Activated gamma-delta T cell treated with anti-CD3 and anti-CD28 coated beads, Interleukin-2, amount 50 U/mL, for 16 hours (primary cell): ENCODE measurements at places on chromosomes 16 and 17.
A peak's percentile ranks its signal among the peaks of the same experiment; 100 is the strongest.

DNA sequence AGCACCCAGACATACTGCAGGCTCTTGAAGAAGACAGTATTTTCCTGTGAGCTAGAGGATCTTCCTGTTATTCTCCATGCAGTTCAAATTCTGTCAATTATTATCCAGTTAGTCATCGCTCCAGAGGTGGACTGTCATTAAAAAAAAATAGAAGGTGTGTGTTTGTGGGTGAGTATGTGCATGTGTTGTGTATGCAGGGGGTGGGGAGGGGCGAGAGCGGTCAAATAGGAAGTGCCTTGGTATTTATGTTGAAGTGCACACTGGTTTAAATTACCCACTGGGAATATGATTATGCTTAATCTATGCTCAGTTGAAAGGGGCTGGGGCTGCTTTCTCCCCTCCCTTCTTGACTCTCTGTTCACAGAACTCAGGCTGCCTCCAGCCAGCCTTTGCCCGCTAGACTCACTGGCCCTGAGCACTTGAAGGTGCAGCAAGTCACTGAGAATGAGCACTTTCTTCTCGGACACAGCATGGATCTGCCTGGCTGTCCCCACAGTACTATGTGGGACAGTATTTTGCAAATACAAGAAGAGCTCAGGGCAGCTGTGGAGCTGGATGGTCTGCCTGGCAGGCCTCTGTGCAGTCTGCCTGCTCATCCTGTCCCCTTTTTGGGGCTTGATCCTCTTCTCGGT, at the start of gene HSD17B2:
HSD17B2 (plus strand) TSS at position 273 of the 632 bp plus-strand sequence; CDS start at position 445, 172 bp downstream.
- no peak for DNase-seq

GRCh38 chr16:81366316-81366932, 51.7 kb downstream of the GAN start:
- DNase-seq: no peak

DNA sequence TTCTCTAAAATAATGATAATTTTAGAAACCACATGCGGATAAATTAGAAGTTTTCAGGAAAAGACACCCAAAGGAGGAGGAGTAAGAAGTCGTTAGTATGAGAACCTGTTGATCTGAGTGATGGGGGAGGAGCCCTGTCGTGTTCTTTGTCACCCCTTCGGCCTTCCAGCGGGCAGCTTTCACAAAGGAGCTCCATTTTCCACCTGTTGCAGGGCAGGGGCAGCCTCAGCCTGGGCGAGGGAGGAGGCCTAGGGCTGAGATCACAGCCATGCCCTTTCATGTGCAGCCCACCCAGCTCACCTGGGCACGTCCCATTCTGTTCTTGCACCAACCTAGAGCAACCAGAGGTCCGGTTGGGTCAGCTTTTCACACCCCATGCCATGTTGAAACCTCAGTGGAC, 5.3 kb downstream of the DUSP14 start:
- DNase-seq: no peak

GRCh38 chr17:17911001-17911613, 61.1 kb downstream of the TOM1L2 start:
- DNase-seq: no peak

DNA sequence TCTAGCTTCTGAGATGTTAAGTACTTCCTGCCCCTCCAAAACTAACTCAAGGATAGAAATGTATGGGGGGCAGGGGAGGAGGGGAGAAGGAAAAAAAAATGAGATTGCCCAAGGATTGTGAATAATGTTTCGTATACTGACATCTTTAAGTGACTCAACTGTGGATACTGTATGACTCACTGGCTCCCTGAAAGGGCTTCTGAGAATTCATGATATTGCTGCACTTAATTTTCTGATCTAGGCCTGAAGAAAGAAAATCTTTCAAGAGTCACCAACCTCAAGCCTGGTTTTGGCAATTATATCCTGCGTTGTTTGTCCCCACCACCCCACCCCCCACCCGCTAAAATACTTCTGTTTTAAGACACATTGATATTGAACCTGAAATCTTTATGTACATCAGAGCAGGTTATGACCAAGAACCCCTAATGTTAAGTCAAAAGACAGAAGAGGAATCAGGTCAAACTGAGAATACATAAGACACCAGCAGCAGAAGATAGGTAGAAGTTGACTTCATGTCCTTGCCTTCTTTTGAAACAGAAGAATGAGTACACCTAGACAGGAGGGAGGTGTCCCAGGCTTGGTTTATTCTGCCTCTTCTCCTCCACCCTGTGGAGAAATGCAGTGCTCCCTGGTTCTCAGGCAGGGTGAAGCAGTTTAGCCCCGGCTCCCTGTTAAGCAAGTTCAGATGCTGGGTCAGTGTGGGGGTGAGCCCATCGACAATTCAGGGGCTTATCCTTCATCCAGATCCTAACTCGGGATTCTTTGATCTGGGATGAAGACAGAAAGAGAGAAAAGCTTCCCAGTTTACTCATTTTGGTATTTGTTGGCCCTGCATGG, 3.3 kb upstream of the FBXL20 start:
- DNase-seq: no peak

DNA sequence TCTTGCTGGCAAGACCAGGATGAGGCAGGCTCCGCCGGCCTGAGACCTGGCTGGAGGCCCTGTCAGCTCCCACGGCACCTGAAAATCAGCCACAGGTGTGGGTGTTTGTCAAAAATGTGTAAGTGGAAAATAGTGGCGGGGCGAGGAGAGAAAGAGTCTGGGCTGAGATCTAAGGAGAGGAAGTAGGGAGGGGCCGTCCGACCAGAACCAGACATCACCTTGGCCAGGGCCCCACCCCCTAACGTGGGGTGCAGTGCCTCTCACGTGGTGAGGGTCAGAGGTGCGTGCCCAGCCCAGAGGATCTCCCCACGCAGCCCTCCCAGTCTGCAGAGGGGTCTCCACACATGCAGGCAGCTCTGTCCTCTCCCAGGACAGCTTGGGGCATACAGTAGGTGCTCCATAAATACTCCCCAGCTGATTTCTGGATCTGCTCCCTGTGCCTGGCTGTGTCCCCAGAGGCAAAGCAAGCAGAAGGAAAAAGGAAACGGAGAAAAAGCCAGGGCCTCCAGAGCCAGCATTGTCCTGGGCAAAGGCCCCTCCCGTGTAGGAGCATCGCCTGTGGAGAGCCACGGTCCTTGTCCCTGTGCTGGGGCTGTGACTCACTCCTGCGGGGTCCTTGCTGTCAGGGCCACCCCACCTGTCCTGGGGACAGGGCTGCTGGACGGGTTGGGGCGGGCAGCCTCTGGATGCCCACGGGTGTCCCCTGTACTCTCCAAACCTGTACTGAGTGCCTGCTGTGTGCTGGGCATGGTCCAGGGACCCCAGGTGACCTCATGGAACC, 16.7 kb downstream of the ZFPM1 start:
- DNase-seq: peak; percentile 48

DNA sequence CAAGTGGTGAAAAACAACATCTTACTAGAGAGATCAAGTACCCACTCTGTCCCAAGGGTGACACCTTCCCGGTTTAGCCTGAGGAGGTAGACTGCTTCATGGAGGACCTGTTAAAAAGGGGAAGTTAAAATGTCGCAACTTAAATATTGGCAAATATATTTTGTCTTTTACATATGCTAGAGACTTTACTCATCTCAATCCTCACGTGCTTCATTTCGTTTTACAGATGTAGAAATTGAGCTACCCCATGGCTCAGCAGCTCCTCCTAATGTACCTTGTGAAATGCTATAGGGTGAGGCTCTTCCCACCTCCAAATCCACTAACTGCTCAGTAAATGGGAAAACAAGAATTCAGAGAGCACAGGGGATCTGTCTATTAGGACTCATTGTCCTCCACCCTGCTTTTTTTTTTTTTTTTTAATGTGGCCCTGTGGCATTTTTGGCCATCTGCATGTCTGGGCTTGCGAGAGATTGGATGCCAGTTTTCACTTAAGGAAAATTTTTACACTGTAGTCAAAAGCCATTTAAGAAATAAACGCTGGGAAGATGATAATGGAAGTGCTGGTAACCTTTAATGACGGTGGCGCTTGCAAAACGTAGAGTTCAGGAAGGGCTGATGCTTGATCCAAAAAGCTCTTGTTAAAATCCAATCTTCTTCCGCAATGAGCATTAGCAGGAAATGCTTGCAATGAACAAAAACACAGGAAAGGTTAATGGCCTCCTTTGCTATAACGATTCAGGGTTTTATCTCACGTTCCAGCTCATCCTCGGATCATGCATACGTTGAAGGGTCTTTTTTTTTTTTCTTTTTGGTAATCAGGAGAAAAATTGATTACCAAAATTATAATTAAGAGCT, 39.8 kb downstream of the HSBP1 start:
- DNase-seq: no peak

GRCh38 chr16:77951788-77952187, 70.6 kb upstream of the CLEC3A start:
- DNase-seq: no peak

- no peak for DNase-seq
These were observed 153.3 kb downstream of the WWOX start for GRCh38 chr16:78252757-78253156.

- DNase-seq: no peak
These were observed 13.5 kb upstream of the CBX4 start for GRCh38 chr17:79852748-79853147.

GRCh38 chr16:10312784-10313724, 72.8 kb upstream of the ATF7IP2 start:
- DNase-seq: no peak

- no peak for DNase-seq
These were observed 49.3 kb downstream of the ABCC12 start for GRCh38 chr16:48106446-48106845.

GRCh38 chr16:10835281-10835931, 16.8 kb upstream of the TVP23A start:
- no peak for DNase-seq

DNA sequence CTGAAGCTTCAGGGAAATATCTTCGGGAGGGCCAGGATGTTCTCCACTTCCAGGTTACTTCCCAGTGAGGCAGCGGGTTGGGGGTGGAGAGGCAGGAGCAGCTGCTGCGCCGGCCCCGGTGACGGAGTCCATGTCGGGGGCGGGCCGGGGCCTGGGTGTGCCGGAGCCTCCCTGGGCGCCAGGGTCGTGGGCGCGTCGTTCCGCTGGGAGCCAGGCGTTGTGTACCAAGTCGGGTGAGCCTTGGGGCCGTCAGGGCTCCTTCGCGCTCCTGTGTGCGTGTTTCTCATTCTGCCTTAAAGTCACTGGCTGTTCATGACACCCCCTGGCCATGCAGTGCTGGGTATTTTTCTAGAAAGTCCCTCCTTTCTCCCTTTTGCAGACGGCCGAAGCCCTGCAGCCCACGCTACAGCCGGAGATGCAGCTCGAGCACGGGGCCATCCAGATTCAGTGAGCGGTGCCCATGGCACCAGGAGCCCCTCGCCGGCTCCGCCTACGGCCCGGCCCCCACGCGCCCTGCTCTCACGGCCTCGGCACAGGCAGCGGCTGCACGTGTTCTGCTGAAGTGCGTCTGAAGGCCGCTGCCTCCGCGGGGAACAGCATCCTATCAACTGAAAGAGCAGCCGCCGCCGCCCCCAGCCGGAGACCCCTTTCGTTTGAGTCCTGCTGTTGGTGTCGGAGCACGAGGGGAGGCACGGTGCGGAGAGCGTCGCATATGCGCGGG, 125.1 kb downstream of the BANP start:
- no peak for DNase-seq

DNA sequence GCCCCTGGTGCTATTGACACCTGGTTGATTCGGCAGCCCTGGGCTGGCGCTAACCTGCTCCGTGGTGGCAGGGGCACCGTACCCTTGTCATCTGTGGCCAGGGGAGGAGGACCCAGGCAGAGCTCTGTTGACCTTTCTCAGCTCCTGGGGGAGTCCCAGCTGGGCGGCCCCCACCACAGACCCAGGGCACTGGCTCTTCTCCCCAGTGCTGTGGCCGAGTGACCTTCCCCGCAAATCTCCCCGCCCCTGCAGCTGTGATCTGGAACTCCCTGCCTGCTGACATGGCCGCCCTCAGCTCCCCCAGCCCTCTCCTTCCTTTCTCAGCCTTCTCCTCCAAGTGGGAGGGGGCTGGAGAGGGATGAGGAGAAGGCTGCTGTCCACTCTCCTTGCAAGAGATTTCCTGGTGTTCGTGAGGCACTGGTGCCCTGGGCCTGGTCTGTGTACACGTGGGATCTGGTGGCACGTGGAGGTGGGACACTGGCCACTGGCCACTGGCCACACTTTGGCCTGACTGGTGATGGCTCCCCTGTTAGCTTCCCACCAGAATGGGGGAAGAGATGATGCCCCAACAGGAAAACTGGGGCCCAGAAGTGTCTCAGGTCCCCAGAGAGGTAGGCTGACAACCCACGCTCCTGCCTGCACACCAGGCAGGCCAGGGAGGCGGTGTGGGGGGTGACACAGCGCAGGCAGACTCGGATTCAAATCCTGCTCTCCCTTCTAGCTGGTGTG, 8.2 kb downstream of the FMNL1 start:
- DNase-seq: peak; percentile 49

DNA sequence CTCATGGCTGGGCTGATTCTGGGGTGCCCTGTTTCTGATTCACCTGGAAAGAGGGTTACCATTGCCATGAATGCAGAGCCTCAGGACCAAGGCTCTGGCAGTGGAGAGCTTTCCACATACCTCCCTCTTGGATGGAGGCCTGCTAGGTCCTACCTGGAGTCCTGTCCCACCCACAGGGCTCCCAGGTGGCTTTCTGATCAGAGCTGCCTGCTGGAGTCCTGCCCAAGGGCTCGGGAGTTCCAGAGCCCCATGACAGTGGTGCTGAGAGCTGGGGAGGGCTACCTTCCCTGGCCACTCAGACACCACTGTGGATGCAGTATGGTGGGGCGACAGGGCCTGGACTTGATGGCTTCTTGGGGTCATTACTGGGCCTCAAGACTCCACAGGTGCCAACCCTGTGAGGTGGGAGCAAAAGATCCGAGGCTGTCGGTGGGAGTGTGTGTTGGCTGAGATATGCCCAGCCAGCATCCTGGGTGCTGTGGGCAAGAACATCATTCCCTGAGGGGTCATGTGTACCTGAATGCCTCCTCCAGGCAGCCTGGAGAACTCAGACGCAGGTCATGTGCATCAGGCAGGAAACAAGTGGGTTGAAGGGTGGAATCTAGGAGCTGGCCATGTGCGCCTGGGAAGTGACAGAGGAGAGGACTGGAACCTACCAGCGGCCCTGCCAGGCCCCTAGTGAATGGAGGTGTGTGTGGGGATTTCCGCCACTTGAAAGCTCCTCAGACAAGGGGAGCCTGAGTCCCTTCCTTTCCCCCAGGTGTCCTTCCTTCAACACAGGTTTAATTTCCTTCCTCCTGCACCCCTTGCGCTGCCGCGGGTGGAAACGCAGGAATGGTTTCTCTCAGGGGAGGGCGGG, 2.3 kb upstream of the WNT3 start:
- no peak for DNase-seq

GRCh38 chr17:14942526-14943190, 322.5 kb downstream of the PMP22 start:
- no peak for DNase-seq

DNA sequence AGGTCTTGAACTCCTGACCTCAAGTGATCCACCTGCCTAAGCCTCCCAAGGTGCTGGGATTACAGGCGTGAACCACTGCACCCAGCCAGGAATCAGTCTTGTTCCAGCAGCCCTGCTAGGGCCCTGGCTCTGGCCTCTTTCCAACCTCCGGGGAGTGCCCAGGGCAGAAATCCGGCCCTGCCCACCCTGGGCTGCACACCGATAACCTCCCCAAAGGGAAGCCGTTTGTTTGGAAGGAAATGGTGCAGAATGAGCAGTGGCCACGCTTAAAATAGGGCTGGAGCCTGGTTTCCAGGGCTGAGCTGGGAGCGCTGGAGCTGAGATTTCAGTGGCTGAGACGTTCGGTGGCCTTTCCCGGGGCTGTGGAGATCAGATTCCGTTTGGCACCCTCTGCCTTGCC, 17.8 kb upstream of the EMP2 start:
- no peak for DNase-seq
